ENCODE measurements at places on chromosomes 2 and 18.

DNA sequence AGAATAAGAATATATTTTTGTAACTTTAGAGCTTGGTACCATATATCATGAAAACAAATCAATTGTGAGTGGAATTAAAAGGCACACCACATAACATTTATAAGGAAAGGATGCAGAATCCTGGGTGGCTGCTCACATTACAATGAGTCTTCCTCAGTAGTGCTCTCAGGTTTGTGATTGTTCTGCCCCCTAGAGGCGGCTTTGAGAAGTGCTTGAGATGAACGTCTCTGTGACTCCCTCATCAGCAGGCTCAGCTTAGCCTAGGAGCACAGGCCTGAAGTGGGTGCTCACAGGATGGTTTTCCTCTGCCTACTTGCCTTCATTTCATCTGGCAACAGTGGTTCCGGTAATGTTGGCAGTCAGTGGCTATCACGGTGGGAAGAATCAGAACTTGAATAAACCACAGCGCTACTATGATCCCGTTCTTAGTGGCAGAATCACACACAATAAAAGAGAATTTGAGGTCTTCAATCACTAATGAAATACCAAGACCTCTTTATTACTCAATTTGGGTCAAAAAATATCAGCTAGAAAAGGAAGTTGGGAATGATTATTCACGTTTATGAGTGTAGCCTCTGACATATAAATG lies 38.1 kb upstream of the B4GALT6 start:
- DNase-seq = peak; percentile 92

- no peak for DNase-seq
Observed at GRCh38 chr2:168635065-168635577, 167.3 kb upstream of the NOSTRIN start.

- DNase-seq = no peak
Observed at GRCh38 chr2:127790694-127791529, 20.1 kb downstream of the WDR33 start.

GRCh38 chr18:51391731-51392130 lies 194.2 kb upstream of the MEX3C start:
- DNase-seq = no peak

- no peak for DNase-seq
Observed at GRCh38 chr2:62222674-62223073, 26.8 kb downstream of the B3GNT2 start.

DNA sequence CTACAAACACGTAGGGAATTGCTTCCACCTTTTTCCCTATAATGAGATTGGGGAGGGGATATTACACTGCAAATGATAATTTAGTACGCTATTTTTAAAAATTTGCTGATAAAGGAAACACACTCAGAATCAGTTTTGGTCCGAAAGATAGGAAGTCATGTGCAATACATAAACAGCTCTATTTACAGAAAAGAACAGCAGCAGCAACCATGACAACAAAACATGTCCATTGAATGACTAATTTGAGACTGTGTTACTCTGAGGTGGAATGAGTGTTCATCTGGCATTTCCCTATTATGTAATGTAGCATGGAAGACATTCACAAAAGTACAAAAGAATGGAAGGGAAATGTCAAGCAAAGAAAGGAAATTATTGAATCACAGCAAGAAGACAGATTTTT lies 337.2 kb downstream of the NBAS start:
- no peak for DNase-seq

DNA sequence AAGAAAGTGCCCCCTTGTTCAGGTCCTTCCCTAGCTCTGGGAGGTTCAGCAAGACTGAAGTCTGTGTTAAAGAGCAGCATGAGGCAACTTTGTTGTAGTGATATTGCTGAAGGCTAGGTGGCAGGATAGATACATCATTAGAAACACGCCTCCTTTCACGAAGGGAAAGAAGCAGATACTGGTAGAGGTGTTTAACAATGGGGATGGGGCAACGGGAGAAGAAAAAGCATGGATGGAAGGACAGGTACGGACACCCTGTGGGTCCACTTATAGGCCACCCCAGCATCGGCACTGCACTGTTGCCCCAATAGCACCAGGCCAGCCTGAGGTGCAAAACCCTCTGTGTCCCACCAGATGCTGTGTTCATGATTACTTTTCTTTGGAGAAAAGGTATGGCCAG lies 3.5 kb upstream of the IGFBP5 start:
- peak; percentile 27 for DNase-seq

DNA sequence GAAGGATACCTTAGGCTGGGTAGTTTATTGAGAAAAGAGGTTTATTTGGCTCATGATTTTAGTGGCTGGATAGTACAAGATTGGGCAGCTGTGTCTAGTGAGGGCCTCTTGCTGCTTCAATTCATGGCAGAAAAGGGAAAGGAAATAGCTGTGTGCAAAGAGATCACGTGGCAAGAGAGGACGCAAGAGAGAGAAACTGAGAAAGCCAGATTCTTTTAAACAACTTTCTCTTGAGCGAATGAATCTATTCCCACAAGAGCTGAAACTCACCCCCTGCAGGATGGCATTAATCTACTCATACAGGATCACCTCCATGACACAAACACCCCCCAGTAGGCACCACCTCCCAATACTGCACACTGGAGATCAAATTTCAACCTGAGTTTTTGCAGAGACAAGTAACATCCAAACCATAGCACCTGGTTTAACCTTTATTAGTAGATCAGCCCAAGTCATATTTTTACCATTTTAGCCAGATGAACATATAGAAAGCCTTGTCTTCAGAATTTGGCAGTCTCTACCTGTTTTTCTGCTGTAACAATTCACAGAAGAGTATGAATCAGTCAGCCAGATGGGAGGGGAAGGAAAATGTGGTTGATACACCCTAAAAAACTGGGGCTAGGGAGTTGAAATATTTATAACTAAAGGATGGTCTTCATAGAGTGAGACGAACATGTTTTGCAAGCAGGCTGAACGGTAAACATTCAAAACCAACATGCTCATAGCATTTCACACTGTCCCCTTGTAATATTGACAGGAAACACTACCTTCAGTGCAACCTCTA lies 73.9 kb upstream of the NCKAP5 start:
- DNase-seq = no peak

- DNase-seq = no peak
Observed at GRCh38 chr2:145635706-145636427, 1115.9 kb upstream of the ZEB2 start.

DNA sequence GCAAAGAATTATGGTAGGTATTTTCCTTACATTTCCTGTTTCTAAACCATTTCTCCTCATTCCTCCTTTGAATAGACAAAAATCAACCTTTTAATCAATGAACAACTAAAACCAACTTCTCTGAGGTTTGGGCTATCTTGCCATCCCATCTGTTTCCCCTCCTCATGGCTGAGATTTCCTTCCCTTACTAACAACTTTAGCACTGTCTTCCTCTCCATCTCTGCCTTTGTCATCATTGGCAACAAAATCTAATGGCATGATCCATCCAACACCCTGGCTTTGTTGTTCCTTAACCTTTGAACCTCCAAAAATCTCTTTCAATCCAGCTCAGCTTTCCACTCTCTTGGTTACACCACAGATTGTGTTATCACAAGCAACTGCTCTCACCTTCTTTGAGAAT lies 95.3 kb upstream of the FAM136A start:
- DNase-seq = no peak

GRCh38 chr18:3852321-3852720 lies 402.3 kb downstream of the TGIF1 start:
- no peak for DNase-seq

- no peak for DNase-seq
Observed at GRCh38 chr18:59705145-59705544, 7.9 kb upstream of the CCBE1 start.

GRCh38 chr2:10101491-10101890 lies 21.0 kb upstream of the RRM2 start:
- DNase-seq = no peak

GRCh38 chr2:182980115-182980514 lies 58.1 kb downstream of the NCKAP1 start:
- DNase-seq = no peak

DNA sequence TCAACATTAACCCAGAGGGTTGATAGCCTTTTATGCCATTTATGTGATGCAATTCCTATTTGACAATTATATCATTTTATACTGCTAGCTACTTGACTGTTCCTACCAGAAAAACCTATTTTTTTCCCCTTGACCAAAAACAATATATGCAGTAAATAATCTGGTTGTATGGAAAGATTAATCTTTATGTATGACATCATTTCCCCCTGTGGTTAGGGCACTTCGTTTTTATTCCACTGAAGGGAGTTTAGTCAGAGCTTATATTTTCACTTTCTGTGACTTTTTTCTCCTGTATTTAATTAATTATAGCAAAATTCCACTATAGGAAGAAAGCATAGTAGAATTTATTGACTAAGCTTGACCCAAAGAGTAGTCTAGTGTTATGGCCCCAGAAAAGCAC lies 107.6 kb downstream of the HAUS1 start:
- DNase-seq = no peak

GRCh38 chr2:158567208-158567607 lies 110.5 kb downstream of the PKP4 start:
- no peak for DNase-seq

- no peak for DNase-seq
Observed at GRCh38 chr2:26330604-26331003, 15.3 kb upstream of the SELENOI start.

DNA sequence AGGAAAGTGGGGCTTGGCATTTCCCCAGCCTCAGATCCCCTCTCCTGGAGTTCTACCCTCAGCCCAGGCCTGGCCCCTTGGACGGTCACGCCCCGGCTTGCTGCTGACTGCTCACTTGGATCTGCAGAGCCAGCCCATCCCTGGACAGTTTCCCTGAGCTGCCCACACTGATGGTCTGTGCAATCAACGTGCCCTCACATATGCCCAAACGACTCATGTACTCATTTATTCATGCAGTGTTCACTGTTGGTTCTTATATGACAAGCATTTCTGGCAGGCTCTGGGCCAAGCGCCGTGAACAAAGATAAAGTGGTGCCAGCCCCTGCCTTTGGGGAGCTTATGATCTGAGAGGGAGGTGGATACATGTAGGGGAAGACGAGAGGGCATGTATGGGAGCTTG lies 20.3 kb upstream of the GLI2 start:
- no peak for DNase-seq

- DNase-seq = peak; percentile 60
Observed at GRCh38 chr18:3604498-3605408, 154.8 kb downstream of the TGIF1 start.

- peak; percentile 65 for DNase-seq
Observed at GRCh38 chr2:22355816-22356433, 1029.1 kb upstream of the KLHL29 start.

DNA sequence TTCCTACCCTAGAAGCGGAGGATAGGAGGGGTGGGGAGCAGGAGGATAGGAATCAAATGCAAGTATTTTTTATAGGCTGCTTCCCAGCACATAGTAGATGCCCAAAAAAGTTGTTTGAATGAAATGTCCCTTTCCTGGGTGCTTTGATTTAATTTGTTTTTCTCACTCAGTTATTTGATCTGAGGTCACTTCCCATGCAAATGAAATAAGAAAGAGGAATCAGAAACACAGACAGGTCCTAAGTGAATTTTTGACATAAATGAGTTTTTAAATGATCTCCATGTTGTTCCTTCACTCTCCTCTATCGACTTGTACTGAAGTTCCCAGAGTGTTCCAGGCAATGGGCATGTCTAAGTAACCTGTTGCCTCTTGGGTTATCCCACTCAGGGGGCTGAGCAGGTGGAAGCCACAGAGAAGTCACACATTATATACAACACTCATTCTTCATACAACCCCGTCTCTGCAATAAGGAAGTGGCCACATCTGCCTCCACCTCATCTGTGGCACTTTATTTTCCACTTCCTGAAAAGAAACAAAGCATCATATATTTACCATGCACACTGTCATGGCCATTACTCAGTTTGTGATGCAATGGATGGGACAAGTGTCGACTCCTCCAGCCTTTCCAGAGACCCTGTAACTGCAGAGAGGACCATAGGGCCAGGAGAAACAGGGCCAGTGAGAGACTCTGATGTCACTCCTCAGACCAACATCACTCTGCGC lies 81.9 kb upstream of the ZNF397 start:
- DNase-seq = peak; percentile 53

GRCh38 chr18:36155851-36156757 lies 26.4 kb downstream of the ELP2 start:
- DNase-seq = no peak

GRCh38 chr2:64352292-64352691 lies 101.7 kb upstream of the LGALSL start:
- no peak for DNase-seq

DNA sequence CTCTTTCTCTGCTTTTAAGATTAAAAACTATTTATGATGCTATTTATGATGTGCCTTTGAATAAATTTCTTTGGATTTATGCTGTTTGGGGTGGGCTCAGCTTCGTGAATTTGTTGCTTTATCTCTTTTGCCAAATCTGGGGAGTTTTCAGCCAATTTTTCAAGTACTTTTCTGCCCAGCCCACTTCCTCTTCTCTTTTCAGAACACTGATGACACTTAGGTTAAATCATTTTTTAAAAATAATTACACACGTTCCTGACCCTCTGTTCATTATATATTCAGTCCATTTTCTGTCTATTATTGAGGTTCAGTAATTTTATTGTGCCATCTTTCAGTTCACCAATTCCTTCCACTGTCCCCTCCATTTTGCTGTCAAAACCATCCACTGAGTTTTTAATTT lies 14.8 kb upstream of the BCL2L11 start:
- DNase-seq = no peak

DNA sequence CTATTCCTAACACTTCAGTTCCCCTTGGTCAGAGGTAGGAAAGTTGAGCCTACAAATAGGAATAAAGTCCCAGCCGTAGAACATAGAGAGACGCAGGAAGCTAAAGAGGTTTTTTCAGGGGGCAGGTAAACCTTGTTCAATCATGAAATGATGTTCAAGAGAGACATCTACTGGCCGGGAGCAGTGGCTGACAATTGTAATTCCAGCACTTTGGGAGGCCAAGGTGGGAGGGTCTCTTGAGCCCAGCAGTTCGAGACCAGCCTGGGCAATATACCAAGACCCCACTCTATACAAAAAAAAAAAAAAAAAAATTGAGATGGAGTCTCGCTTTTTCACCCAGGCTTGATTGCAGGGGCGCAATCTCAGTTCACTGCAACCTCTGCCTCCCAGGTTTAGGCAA lies 66.7 kb upstream of the DNAJC10 start:
- no peak for DNase-seq

DNA sequence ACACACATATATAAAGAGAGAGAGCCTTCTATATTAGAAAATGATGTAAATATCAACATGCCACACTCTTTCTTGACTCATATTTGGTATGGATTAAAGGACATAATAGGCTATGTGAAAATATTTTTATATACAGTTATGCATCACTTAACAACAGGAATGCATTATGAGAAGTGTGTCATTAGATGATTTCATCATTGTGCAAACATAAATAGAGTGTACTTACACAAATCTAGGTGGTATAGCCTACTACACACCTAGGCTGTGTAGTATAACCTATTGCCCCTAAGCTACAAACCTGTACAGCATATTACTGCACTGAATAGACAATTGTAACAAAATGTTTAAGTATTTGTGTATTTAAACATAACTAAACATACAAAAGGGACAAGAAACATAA lies 354.8 kb upstream of the CNTNAP5 start:
- DNase-seq = no peak
